ENCODE measurements at places on chromosomes 2 and 18.

- no peak for DNase-seq
Measured at GRCh38 chr2:204794624-204795023, 249.3 kb downstream of the PARD3B start.

DNA sequence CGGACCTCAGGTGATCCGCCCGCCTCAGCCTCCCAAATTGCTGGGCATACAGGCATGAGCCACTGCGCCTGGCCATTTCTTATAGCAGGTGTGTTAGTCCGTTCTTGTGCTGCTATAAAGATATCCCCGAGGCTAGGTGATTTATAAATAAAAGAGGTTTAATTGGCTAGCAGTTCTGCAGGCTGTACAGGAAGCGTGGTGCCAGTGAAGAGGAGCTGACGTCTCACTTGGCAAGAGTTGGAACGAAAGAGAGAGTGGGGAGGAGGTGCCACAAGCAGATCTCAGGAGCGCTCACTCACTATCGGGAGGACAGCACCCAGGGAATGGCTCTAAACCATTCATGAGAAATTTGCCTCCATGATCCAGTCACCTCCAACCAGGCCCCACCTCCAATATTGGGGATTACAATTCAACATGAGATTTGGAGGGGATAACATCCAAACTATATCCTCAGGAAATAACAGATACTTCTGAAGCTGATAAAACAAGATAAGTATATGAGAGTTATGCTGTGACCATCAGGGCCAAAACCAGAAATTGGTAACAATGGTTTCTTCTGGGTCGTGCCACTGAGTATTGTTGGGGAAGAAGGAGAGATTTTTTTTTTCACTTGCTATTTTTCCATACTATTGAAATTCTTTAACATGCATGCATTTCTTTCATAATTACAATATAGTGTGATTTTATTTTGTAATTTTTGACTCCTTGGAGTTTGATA, 7.4 kb upstream of the RMC1 start:
- DNase-seq: no peak

- DNase-seq: peak; percentile 78
Measured at GRCh38 chr2:216081487-216082116, at the start of the genes PECR and TMEM169. PECR (minus strand) TSS chr2:216081809; CDS start chr2:216081741, 68 bp downstream. TMEM169 (plus strand) TSS chr2:216081919; CDS start chr2:216095964, 14,045 bp downstream.

DNA sequence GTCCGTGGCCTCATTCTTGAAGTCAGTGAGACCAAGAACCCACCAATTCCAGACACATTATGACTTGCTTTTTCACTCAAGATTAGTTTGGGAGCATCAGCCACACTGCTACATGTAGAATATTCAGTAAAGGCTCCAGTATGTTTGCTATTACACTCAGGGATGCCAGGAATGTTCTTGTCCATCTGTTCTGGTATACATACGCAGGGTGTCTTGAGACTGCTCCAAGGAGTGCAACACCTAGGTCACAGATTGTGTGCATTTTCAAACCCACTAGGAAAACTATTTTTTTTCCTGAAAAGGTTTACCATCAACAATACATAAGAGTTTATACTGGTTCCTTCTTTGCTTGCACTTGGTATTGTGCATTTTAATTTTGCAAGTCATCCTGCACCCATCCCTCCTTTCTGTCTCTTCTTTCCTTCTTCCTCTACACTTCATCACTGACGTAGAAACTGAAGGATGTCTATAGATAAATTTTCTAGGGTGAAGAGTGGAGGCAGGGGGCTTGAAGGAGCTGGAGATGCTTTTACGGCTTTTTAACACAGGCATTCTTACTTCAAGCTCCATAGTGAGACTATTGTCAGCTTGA, 35.3 kb upstream of the MAP2 start:
- no peak for DNase-seq

GRCh38 chr2:33009249-33009648, 62.5 kb downstream of the LTBP1 start:
- no peak for DNase-seq

GRCh38 chr2:118224895-118225311, 136.6 kb downstream of the INSIG2 start:
- peak; percentile 26 for DNase-seq

DNA sequence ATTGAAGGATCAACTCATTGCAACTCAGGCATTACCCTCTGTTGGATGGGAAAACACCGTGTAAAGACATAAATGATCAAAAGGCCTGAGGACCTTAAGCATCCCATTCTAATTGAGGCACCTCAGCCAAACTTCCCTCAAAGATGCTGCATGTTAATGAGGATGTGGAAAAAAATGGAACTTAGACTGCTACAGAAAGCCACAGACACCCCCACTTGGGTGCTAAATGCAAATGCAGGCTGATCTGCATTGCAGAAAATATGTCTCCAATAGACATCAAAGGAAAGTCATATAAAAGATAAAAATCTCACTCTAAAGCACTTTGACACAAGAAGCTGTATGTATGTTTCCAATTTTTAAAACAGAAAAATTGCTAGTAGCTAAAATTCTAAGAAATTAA, 504.7 kb downstream of the KCNJ3 start:
- no peak for DNase-seq

DNA sequence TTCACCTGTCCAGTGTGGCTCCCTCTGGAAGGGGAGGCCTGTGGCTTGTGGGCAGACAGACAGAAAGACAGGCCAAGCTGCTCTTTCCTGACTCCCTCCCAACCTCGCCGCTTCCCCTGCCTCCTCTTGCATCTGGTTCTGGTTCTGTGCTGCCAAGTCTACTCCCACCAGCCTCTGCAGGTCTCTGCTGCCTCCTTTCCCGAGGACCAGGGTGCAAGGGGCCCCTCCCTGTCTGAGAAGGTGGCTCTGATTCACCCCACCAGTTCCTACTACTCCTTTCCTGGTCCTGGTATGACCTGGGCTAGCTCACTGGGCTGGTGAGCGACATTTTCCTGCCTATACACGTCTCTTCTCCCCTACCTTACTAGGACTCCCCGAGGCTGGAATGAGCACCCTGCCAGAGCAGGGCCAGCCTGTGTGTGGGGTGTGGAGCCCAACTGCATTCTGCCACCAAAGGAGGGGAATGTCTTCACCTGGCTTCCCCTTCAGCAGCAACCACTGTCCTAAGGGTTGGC, 238.5 kb downstream of the CELF4 start:
- no peak for DNase-seq

DNA sequence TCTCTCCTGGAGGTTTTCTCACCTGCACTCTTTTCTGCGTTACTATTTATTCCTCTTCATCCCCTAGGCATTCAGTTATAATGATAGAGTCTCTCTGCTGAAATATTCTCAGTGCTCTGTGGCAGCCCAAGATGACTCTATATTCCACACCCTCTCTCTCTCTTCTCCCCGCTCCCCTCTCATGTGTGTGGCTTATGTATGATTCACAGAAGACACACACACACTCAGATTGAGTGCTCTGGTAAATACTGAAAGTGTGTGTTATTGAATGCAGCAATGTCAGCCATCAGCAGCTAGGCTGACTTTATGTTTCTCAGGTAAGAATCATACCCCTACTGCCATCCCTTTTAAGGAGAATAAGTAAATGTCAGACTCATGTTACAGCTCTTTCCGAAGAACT, 201.2 kb downstream of the SLC4A10 start:
- no peak for DNase-seq

GRCh38 chr2:235358981-235359471, 134.8 kb upstream of the AGAP1 start:
- DNase-seq: no peak

DNA sequence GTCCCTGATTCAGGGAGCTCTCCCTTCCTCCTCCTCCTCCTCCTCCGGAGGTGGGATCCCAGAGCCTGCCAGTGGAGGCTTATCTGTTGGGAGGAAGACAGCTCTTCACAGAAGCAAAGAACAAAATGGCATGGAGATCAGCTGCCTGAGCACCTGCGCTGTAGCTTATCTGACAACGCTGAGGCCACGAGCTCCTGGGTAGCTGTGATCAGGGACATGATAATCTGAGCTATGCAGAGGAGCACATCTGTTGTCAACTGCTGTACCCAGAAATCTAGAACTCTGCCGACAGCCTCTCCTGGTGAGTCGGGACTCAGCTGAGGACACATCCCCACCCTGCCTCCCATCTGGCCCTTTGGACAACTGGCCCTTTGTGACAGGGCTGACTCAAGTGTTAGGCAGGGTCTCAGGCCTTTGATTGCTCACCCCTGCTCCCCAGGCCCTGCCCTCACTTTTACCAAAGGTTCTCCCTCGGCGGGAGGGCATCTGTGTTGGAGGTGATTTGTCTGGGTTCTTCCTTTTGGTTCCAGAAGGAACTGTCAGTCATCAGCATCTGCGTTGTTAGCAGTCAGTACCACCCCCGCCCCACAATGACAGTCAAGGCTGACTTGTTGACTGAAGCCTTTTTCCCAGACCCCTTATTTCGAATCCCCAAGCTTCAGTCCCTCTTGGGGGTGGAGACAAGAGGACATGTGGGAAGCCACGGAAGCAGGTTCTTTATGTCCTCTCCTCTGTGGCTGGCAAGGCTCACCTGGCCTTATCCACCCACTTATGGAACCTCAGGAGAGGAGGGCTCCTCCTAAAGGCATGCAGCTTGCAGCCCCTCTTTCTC, 5.9 kb upstream of the CNNM3 start:
- no peak for DNase-seq

DNA sequence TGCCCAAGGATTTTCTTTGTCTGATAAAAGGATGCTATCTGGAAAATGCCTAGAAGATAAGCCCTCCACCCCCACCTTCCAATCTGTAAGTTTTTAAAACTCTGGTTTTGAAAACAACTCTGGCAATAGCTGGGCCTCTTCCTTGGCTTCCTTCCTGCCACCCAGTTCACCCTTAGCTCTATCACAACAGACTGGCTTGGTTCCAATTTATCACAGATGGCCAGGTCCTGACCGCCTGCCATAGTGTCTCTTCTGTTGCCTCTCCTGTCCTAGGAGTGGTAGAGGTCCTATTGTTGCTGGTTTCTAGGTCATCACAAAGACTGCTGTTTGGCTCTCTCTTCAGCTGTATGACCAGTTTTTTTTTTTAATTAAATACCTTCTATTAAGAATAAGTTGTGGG, 1727.9 kb upstream of the SLC39A10 start:
- no peak for DNase-seq

DNA sequence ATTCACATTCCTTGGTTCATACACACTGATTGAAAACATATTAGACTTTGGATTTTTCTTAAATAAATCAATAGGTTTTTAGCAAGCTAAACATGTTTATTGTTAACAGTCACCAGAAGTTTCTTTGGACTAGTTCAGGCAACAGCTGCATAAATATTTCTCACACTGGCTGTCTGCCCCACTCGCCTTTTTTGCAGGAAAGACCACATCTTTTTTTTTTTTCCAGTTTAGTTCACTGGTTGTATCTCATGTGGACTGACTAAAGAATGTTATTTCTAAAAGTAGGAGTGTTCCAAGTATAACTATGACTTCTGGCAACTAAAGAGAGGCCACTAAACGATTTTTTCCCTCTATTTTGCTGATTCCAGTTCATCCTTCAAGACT, 31.1 kb downstream of the SLC40A1 start:
- peak; percentile 96 for DNase-seq

Measured in muscle of leg (tissue), 16 donors.